ENCODE measurements at places on chromosomes 2 and 18. TPM values are rescaled to one million over a fixed set of nuclear protein-coding genes. Genes with fewer than 3 reads are reported as not detected.

DNA sequence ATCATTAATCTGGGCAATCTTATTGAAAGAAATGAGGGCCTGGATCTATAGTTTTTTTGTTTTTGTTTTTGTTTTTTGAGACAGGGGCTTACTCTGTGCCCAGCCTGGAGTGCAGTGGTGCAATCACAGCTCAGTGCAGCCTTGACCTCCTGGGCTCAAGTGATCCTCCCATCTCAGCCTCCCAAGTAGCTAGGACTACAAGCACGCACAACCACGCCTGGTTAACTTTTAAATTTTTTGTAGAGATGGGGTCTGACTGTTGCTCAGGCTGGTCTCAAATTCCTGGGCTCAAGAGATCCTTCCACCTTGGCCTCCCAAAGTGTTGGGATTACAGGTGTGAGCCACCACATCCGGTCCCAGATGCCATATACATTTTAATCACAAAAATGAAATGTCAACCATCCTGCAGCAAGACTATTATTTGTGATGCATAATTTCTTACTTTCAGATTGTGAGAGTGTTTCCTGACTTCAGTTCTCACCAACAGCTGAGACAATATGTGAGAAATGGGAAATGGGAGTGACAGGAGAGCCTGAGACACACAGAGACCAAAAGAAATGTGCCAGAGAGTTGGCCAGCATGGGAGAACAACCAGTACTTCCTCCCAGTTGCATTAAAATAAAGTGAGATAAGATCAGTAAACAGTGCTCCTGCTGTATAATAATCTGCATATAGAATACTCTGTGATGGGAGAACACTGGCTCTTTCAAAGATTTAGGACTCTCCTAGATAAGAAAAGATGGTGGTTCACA, 87.6 kb downstream of the METTL8 start:
- no peak for DNase-seq

DNA sequence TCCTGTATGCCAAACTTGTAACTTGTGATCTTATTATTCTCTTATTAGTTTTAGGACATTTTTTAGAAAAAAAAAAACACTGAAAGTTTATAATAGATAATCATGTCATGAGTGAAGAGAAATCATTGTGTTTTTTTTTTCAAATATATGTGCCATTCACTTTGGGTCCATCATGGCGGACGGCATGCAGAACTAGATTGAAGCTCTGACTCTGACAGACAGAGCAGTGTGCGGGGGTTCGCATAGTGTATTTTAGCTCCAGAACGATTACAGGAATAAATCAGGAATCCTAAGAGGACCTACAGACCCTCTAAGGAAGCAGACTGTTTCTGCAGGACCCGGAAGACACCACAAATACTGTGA, 484.4 kb upstream of the REG3G start:
- no peak for DNase-seq

DNA sequence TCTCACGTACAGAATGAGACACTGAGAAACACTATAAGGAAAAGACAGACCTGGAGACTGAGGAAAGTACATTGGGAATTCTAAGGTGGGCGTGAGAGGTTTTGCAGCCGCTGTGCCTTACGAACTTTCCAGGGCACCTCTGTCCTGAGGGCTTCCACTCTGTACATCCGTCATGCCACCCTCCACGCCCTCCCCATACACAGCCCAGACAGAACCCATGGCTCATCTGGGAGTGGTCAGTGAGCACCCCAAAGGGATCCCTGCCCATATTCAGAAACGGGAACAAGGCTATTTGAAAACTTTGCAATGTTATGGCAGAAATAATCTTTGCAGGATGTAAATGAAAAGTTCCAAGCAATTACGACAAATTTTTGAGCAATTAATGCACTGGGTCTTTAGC, 95.4 kb upstream of the ZNF532 start:
- DNase-seq = no peak

OST4 gene
- 418 TPM for total RNA-seq

TMEM237 gene
- total RNA-seq = 23.6 TPM

Data from dermis microvascular lymphatic vessel endothelial cell (primary cell).